ENCODE measurements at places on chromosomes 4 and X. TPM values are rescaled to one million over a fixed set of nuclear protein-coding genes. Genes with fewer than 3 reads are reported as not detected.
A peak's percentile ranks its signal among the peaks of the same experiment; 100 is the strongest.

NWD2 gene
- 0.02 TPM for total RNA-seq

GRCh38 chr4:83308672-83309071, 24.1 kb upstream of the COQ2 start:
- H3K27me3 ChIP-seq: no peaks in the 10 kb centered on the region
- no peak overlapping the region for H3K4me3 ChIP-seq
- no peaks in the 10 kb centered on the region for H3K36me3 ChIP-seq
- DNase-seq: no peak
- peaks cover 5% of the 10 kb centered on the region for H3K4me1 ChIP-seq

DNA sequence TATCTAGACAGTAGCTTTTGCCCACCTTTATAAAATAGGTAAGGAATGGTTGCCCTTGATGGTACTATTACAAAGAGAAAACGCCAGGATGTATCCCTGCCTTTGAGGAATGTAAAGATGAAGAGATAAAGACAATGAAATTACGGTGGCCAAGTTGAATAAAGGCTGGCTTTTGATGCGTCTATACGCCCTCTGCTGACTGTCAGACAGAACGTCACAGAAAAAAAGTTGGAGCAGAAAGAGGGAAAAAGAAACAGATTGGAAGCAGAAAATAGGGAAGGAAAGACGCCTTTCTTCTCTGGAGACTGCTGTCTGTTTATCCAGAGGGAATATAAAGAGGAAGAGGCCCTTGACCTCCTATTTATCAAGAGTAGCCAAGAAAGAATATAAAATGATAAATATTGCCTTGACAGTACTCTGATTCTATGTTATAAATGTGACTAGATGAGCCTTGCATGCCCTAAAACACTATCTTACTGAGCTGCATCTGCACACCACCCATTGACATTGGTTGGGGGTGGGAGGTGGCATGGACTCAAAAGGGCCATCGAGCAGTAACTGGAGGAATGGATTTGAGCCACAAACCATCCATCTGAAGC, 30.6 kb downstream of the PCDH19 start:
- no peaks in the 10 kb centered on the region for H3K36me3 ChIP-seq
- H3K4me1 ChIP-seq: peaks cover 10% of the 10 kb centered on the region
- peak overlapping the region; percentile 28 for H3K4me3 ChIP-seq

DNA sequence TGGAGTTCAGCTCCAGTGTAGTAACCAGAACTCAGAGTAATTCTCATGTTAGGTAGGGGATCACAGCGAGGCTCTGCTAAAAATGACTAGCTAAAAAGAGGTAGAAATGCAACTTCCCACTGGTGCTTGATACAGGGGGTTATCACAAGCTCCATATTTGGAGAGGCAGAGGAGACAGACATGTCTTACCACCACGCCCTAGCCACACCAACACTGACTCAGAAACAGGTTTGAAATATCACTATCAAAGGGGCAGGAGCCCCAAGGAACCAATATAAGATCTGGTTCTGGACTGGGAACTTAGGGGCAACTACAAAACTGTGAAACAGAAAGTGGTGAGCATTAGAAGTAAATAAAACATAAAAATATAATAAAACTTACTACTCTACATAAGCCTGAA, 62.9 kb downstream of the IQCM start:
- DNase-seq: no peak
- no peaks in the 10 kb centered on the region for H3K36me3 ChIP-seq
- peaks cover 15% of the 10 kb centered on the region for H3K4me1 ChIP-seq
- no peak overlapping the region for H3K27ac ChIP-seq
- no peaks in the 10 kb centered on the region for H3K27me3 ChIP-seq
